Activated CD4-positive, alpha-beta T cell treated with anti-CD3 and anti-CD28 coated beads for 1 hour (primary cell): ENCODE measurements at places on chromosomes 1 and 21.

DNA sequence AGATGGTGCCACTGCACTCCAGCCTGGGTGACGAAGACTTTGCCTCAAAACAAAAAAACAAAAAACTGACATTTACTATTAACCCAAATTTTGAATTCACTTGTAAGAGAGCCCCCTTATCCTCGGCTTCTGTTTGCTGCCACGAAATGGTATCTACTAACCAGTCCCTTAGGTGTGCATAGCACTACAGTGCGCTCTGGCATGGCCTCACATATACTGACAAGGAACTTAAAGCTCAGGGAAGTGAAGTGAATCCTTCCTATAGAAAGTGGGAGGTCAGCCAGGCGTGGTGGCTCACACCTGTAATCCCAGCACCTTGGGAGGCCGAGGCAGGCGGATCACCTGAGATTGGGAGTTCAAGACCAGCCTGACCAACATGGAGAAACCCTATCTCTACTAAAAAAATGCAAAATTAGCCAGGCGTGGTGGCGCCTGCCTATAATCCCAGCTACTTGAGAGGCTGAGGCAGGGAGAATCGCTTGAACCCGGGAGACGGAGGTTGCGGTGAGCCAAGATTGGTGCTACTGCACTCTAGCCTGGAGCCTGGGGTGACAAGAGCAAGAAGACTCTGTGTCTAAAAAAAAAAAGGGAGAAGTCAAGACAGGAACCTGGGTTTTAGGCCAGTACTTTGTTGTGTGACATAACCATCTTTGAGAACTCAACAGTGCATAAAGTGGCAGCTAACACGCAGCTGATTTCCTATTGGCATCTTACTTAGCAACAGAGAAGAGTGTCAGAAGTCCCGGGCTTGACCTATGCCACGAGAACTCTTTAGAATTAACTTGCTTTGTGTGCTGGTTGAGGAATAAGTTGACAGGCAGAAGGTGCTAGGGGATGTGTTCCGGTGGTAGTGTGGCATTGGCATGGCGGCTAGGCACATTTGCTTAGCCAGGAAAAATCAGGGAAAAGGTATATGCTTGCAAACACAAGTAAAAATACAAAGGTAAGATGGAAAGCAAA lies 16.8 kb downstream of the ERRFI1 start:
- DNase-seq: no peak

GRCh38 chr1:225845571-225846259 lies 35.8 kb downstream of the EPHX1 start:
- no peak for DNase-seq

GRCh38 chr1:199877526-199878384 lies 149.8 kb upstream of the NR5A2 start:
- DNase-seq: no peak

- DNase-seq: no peak
Measured at GRCh38 chr1:243735457-243735856, 114.6 kb downstream of the AKT3 start.

DNA sequence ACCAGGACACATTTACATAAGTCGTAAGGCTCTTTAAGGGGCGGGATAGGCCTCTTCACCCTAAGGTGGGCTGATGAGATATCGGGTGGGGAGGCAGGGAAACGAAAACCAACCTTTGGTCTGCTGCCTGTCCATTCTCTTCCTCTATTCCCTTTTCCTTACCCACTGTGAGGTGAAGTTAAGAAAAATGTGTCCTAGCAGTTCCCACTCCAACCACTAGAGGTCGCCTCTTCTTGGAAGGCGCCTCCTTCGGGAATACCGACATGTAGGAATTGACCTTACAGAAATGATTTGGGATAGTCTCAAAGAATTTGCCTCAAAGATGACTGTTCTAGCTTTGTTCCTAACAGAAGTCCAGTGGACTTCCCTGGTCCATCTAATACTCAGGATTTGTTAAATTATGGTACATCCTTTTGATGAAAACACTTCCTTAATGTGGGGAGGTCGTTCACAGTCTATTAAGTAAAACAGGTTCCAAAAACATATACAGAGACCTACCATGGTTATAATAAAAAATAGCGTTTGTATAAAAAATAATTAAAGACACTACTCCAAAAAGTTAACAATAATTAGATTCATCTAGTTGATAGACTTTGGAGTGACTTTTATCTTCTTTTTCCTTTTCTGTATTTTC lies 14.1 kb downstream of the AZIN2 start:
- no peak for DNase-seq

DNA sequence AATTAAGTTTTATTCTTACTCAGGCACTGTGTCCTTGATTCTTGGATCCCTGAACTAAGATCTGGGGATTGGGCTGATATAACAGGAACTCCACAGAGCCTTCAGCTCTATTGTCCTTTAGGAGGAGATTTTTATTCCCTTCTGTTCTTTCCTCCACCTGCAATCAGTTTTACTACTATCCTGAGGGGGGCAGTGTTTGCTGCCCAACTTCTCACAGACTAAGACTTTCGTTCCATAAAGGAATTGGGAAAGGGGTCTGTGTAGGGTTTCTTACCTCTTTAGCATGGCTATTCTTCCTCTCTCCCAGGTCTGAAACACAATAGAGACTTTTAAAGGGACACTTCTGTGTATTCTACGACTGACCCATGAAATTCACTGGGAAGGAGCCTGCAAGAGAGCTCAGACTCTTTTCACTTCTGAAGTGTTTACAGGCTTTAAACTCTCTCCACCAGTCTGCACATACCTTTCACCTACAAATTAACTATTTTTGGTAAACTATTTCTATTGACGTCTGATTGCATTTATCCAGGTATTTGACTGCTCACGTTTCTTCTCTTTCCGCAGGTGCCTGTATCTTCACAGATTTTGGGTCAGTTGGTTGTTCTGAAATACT lies 103.3 kb upstream of the DEPDC1 start:
- no peak for DNase-seq

DNA sequence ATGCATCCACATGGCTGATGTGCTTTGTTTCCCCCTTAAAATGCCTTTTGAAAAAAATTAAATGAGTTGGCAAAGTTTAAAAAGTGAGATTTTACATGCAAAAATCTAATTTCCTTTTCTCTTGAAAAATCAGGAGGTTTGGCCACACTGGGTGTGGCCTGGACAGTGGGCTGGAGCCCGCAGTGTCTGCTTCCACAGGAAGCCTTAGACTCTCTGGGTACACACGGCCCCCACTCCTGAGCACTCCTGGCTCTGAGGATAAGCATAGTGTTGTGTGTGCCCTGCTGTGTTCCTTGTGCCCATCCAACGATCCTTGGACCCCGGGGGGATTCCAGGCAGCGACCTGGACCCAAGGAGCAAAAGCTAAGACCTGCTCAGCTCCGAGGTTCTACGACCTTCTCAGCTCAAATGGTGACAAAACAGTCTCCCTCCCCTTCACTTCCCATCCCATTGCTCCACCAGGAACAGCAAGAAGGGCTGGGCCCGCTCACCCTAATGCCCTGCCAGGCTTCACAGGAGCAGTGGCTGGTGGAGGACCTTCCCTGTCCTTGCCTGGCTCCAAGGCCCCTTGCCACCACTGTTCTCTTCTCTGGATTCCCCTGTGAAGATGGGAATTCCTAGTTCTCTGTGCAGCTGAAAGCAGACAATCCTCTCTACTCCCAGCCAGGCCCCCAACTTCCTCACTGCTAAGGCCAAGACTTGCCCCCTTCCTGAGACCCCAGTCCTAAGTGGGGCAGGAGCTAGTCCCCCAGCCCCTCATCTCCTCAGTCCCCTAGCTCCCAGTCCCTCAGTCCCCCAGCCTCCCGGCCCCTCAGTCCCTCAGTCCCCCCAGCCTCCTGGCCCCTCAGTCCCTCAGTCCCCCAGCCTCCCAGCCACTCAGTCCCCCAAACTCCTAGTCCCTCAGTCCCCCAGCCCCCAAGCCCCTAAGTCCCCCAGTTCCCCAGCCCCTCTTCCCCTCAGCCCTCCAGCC lies 395.8 kb downstream of the PTPRU start:
- no peak for DNase-seq

GRCh38 chr1:53141487-53142055 lies 867 bp downstream of the SLC1A7 start:
- no peak for DNase-seq

DNA sequence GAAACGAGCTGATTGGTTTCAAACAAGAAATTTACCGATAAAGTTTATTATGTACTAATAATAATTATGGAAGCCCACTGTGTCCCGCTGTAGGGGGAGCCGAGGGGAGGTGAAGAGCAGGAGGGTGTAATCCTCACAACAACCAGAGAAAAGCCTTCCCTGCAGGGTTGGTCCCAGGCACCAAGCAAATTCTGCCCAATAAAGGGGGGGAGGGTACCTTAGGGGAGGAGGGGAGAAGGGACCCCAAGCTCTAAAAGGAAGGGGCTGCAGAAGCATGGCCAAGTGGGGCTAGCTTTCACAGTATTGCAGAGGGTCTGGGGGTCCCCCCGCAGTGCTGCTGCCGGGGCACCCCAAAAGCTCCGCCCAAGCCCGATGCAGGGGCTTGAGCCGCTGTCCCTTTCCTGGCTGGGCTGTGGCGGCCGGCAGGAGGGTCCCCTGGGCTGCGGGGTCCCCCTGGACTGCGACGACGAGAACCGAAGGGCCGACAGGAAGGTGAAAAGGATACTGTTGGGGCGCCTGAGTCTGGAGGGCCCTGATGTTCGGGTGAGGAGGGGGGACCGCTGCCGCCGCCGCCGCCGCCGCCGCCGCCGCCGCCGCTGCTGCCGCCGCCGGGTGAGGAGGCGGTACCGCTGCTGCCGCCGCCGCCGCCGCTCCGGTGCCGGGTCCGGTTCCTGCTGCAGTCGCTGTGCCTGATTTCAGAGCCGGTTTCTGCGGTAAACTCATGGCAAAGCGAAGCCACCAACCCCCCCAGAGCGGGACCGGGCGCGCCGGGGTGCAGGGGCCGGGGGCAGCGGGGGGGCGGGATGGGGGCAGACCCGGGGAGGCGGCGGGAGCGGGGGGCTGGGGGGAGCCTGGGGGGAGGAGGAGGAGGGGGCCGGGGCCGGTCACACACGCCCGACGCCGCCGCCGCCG lies 771 bp downstream of the EIF4G3 start:
- peak; percentile 27 for DNase-seq

- no peak for DNase-seq
Measured at GRCh38 chr21:19048098-19048672, 644.6 kb upstream of the TMPRSS15 start.

DNA sequence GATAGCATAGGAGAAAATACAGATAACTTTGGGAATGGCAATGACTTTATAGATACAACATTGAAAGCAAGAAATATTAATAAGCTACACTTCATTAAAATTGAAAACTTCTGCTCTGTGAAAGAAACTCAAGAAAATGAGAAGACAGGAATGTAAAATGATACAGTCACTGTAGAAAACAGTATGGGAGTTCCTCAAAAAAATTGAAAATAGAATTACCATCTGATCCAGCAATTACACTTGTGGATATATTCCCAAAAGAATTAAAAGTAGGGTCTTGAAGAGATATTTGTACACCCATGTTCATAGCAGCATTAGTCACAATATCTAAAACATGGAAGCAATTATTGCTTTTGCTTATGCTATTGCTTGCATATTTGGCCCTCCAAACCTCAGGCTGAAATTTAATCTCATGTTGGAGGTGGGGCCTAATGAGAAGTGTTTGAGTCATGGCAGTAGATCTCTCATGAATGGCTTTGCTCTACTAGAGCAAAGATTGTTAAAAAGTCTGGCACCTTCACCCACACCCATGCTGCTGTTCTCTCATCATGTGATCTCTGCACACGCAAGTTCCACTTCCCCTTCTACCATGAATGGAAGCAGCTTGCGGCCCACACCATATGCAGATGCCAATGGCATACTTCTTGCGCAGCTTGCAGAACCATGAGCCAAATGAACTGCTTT lies 15.3 kb upstream of the AHCYL1 start:
- no peak for DNase-seq

GRCh38 chr1:119898530-119898929 lies 2.2 kb upstream of the ADAM30 start:
- no peak for DNase-seq

GRCh38 chr21:39040494-39041110 lies 142.6 kb downstream of the PSMG1 start:
- no peak for DNase-seq

GRCh38 chr1:32878637-32879041 lies 7.7 kb upstream of the HPCA start:
- no peak for DNase-seq

DNA sequence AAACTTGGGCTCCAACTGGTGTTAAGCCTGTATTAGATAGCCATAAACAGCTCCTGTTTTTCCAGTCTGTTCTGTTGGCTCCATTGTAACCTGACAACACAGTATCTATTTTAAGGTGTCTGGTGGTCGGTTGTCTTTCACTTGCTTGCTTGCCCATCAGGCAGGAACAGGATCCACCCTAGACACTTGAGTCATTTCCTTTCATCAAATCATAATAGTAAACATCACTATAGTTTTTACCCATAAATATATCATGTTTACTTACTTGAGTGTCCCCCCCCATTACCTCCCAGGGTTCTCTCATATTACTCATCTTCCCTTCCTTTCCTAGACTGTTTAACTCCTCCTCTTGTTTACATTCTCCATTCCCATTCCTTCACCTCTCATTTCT lies 2.9 kb downstream of the DDI2 start:
- DNase-seq: no peak

DNA sequence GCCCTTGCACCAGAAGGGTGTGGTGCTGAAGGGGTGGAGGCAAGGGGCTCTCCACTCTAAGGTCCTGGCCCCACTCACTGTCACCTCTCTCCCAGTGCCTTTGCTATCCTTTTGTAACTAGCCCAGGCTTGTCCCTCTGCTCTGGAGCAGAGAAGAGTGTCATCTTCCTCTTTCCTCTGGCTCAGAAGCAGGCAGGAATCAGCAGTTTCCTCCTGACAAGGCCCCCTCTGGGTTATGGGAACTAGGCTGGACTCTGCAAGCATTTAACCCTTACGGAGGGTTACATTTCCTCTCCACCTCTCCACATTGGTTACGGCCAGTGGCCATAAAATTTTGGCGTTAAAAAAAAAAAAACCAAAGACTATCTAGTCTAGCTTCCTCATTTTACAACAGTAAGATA lies 30.4 kb downstream of the PLXNA2 start:
- DNase-seq: no peak

GRCh38 chr1:155944444-155944799 lies 3.0 kb downstream of the RXFP4 start:
- DNase-seq: no peak

- DNase-seq: no peak
Measured at GRCh38 chr1:110150330-110151174, at the start of gene SLC6A17. SLC6A17 (plus strand) TSS chr1:110150494; CDS start chr1:110166930, 16,436 bp downstream.

- no peak for DNase-seq
Measured at GRCh38 chr1:15882665-15883064, 35.2 kb downstream of the SPEN start.

DNA sequence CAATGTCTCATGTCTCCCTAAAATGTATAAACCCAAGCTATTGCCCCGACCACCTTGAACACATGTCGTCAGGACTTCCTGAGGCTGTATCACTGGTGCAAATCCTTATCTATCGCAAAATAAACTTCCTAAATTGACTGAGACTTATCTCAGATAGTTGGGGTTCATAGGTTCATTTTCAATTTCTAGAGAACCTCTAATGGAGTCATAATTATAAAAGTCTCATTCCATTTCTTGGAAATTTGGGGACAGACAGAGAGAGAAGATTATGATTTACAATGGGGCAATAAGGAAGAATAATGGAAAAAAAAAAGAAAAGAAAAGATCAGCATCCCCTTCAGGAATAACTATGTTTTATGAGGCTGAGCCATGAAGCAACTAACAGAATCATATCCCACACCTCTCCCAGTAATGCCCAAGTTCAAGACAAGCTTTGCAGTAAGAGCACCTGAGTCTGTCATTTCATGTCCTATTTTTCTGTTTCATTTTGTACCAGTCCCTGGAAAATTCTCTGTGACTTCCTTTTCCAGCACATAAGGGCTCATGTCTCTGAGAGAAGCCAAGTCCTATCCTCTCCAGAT lies 70.0 kb upstream of the ETS2 start:
- DNase-seq: no peak
